ENCODE measurements at places on chromosomes 1 and 21.

DNA sequence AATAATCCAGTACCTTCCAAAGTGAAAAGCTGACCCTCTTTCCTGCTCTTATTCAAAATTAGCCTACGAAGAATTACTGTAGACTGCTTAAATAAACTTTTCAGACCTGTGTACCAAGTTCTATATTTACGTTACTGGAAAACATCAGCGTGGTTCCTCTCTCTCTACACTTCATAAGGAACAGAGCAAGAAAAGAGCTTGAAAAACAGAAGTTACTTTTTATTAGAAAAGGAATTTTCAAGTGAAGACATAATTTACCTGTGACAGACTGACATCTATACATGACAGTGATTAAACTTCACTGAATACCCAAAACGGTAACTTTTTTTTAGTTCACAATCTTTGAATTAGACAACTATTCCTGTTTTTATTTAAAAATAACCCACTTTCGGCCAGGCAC, 2.7 kb downstream of the ENAH start:
- no peak for DNase-seq

- DNase-seq, result no peak
These were observed 144.2 kb downstream of the DHRS3 start for GRCh38 chr1:12473596-12474362.

GRCh38 chr1:33723251-33723650, 140.6 kb upstream of the HMGB4 start:
- no peak for DNase-seq

DNA sequence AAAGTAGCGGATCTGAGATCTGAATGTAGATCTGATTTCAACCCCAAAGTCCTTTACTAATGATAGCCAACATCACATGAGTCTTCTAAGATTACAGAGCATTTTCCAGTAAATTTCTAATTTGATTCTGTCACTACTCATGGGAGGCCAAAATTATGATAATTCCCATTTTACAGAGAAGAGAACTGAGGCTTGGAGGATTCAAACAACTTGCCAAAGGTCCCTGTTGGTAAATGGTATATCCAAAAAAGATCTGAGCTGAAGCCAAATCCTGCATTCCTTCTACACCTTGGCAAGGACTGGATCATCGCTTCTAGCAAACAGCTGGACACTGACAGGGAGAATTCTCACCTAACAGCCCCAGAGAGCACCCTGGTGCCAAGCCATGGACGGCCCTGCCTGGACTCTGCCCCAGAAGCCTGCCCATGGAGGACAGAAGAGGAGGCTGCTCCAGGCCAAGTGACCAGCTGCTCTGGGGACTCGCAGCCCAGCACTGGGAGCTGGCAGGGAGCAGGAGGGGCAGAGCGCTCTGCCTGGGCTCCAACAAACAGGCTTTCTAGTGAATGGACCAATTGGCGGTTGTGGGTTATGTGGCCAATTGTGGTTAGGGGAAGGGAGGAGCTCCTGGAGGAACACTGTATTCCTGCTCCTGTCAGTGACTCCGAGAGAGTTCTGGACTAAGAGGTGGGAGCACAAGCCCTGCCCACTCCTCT, 6.4 kb upstream of the CSF1 start:
- no peak for DNase-seq

DNA sequence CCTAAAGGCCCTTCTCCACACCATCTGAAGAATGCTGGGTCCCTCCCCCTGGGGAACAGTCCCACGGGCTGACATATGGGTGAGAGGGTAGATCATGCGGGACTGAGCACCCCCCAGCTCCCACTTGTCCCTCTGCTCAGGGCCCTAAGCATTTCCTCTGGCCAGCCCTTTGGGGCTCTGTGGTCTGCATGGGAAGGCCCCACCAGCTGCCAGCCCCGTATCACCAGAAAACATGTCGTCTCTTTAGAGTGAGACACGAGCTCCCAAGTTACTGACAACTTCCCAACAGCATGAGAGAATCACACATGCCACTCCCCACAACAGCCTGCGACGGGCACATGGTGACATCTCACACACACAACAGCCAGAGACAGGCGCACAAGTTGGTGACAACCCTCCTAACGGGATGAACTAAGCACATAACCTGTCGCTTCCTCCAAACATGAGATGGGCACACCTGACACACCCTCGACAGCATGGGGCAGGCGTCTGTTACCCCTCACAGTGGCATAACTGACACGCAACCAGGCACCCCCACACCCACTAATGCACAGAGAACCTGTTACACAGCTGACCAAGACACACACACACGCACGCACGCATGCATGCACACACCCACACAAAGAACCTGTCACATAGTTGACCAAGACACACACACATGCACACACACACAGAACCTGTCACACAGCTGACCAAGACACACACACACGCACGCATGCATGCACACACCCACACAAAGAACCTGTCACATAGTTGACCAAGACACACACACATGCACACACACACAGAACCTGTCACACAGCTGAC, 41.2 kb downstream of the AHDC1 start:
- DNase-seq, result no peak

DNA sequence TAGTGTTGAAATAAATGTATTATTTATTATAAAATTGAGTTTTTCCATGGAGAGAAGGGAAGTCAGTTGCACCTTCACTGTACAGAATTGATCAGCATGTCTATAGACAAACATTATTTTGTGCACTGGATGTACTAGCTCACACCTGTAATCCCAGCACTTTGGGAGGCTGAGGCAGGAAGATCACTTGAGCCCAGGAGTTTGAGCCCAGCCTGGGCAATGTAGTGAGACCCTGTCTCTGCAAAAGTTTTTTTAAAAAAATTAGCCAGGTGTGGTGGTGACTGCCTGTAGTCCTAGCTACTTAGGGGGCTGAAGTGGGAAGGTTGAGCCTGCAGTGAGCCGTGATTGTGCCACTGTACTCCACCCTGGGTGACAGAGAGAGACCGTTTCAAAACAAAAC, 87.7 kb downstream of the MAST2 start:
- no peak for DNase-seq

DNA sequence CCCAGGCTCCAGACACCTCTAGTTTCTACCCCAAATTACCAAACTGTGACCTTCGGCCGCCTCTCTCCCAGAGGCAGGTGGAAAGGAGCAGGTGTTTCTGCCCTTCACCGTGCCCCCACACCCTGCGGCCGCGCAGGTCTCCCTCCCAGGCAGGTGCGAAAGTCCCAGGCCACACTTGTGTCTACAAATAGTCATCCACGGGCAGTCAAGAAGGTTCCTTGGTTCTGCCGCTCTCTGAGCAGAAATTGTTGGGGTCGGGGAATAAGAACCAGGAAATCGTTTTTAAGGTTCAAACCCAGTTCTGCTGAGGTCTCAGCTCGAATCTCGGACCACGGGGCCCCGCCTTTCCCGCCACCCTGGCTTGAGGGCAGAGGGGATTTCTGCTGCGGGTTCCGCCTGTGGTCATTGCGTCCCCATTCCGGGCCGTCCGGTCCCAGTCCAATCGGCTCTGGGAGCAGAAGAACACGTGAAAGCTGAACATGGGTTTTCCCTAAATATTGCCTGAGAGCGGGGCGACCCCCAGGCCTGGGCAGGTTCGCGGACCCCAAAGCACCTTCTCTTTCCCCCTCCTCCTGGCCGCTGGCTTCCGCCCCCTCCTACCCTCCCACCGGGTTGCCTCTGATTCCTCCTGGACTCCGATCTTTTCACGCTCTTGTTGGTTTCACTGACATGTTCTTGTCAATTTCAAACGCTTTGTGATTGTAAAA, 1.2 kb upstream of the ATF3 start:
- DNase-seq, result no peak

- no peak for DNase-seq
These were observed 96.8 kb upstream of the C1orf21 start for GRCh38 chr1:184289825-184290550.

- no peak for DNase-seq
These were observed 169.8 kb upstream of the DUSP10 start for GRCh38 chr1:221911714-221912113.

- no peak for DNase-seq
These were observed 105.2 kb downstream of the EDEM3 start for GRCh38 chr1:184649451-184649888.

DNA sequence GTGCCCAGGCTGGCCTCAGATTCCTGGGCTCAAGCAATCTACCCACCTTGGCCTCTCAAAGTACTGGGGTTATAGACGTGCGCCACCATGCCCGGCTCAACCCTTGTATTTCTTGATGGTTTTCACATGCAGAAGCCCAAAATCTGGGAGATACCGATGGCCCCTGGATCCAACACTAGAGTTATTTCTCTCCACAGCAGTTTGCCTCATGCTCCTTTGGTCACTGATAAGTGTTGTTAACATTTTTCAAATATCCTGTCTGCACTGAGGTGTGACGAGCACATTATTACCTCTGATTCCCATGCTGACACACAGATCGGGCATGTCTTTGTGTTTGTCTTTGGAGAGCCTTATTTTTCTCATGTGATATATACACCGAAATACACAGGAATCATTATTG, 107.0 kb downstream of the KIF26B start:
- DNase-seq, result no peak

DNA sequence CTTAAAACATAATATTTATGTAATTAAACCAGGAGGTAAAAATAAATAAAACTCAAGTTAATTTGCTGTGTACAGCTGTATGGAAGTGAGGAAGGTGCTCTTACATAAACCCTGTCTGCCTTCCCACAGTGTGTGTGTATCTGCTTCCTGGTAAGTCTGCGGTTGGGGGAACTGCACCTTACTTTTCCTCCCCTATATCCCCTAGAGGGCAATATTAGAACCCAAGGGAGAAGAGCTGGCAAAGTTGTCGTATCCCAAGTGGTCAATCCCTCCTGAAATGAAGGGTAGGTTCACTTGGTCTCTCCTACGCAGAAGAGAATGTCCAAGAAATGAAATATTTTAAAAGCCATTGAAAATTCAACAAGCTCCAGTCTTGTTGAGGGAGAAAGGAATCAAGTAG, 17.8 kb upstream of the JAK1 start:
- DNase-seq, result no peak

DNA sequence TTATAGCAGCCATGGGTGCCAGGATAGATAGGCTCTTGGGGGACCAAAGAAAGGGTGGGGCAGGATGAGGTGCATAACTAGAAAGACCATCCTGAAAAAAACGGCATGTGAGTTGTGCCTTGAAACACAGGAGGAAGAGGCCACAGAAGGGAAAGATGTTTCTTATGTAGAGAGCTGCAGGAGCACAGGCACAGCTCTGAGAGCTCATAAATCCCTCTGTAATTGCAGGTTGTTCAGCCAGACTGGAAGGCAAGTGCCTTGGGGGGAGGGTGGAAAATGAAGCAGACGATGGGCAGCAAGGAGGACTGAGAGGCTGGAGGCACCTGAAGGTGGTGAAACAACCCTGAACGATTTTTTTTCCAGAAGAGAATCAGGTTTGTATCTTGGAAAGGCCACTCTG, 170.7 kb downstream of the NR5A2 start:
- DNase-seq, result peak; percentile 58

DNA sequence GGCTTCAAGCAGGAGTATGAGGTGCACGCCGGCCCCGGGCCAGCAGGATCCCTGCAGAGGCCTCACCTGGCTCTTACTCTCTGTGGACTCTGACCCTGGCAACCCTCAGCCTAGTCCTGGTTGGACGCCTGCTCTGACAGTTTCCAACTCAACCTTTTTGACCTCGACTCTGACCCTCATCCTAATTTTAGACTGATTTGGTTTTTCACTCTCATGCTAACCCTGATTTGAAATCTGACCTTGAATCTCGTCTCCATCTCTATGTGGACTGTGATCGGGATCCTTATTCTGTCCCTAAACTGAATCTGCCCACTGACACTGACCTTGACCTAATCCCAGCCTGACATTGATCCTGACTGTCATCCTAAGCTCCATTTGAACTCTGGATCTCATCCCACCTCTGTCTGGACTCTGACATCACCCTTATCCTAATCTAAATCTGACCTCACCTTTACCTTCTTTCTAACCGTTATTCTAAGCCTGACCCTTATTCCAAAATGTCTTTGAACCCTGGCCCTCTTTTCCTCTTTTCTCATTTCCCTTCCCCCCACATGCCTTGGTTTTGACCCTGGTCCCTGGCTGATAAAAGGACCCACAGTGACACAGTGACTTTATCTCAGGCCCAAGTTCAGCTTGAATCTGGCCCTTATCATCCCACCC, 67.8 kb downstream of the PTPRU start:
- no peak for DNase-seq

- no peak for DNase-seq
These were observed 50.2 kb upstream of the ROR1 start for GRCh38 chr1:63723602-63724001.

GRCh38 chr21:42265231-42265812, 46.4 kb downstream of the ABCG1 start:
- no peak for DNase-seq

- DNase-seq, result peak; percentile 76
These were observed 334.4 kb downstream of the SRGAP2C start for GRCh38 chr1:121519042-121519755.

- DNase-seq, result no peak
These were observed 29.1 kb upstream of the PLA2G4A start for GRCh38 chr1:186799689-186800054.

DNA sequence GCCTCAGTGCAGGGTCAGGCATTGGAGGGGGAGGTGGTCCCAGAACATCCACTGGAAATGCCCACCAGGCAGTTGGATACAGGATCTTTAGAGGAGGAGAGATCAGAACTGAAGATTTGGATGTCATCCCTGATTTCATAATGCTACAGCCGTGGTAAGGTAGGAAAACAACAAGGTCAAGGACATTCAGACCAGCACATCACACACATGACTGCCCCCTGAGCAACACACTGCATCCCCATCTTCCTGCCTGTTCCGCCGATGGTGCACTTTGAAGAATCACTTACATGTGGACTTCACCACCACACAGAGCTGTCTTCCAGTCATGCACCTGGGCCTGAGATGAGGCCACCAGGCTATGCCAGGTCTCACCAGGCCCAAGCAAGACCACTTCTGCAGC, 16.7 kb downstream of the KIAA1614 start:
- no peak for DNase-seq

DNA sequence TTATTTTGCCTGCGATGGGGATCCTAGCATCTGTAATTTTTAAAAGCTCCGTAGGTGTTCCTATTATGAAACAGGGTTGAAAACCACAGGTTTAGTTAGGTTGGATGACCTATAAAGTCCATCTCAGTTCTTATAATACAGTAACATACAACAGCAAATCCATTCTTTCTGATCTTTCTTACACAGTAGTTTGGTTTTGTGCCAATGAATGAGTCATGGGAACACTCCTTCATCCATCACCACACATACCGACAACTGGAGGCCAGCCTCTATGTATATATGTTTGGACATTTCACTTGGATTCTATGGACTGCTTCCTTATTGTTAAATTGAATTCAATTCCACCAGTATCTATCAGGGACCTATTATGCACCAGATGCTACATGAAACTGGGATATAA, 118.4 kb upstream of the L1TD1 start:
- DNase-seq, result no peak

GRCh38 chr1:26579681-26580111, 50.1 kb downstream of the RPS6KA1 start:
- DNase-seq, result no peak

- no peak for DNase-seq
These were observed 196.3 kb downstream of the SDCCAG8 start for GRCh38 chr1:243452092-243452491.

- DNase-seq, result no peak
These were observed 143.9 kb upstream of the JUN start for GRCh38 chr1:58927722-58928085.

All from HEK293T (cell line).